AG04449 (cell line): ENCODE measurements at places on chromosomes 4 and X.

DNA sequence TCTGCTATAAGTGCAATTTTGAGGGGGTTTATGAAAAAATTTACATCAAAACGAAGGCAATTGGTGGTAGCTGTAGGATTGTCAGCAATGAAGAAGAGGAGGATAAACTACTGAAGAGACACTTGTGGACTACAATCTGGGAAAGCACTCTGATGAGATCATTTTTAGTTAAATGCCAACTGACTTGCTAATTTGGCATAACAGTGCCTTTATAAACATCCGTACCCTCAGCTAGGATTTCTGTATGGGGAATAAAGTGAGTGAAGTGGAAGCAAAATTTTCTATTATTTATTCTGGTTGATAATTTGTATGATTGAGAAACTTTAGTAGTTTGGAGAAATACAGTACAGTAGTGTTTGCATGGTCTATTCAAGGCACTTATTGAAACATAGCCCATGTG, 11.2 kb upstream of the GNRHR start:
- no peak for DNase-seq

GRCh38 chrX:39907964-39908661, 189.6 kb downstream of the BCOR start:
- peak; percentile 88 for DNase-seq

- DNase-seq = no peak
These were observed 24.3 kb downstream of the ZBTB33 start for GRCh38 chrX:120274958-120275357.

DNA sequence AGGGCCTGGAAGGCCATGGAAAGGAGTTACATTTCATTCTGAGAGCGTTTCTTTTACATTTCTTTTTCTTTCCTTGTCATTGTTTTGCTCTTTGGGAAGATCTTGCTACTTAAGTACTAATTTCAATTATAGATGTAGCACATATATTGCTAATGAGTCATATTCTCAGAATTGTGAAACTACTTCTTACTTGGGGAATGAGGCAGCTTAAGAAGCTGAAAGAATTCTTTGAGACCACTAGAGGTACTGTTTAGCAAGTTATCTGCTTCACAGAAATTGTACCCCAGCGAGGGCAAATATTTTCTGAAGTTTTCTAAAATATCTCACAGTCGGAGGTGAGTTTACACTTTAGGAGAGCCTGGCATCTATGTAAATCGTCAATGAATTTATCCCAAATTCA, 100.6 kb downstream of the AFF2 start:
- DNase-seq = no peak

DNA sequence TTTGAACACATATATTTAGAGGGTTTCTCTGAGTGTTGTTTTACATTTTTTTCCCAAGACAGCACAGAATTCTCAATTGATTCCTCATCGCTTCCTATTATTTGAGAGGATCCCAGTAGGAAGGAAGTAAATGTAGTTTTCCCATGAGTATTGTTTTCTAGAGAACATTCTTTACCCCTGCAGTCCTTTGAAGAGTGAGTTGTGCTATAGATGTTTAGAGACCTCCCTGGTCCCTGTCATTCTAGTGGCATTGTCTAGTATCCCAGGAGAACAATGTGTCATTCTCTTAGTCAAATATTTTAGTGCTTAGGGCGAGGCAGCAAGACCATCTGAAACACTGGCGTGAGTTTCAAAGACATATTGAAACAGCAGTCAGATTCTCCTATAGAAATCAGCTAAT, 32.5 kb downstream of the SORBS2 start:
- DNase-seq = no peak

GRCh38 chr4:40986375-40986774, 228.0 kb downstream of the APBB2 start:
- no peak for DNase-seq

DNA sequence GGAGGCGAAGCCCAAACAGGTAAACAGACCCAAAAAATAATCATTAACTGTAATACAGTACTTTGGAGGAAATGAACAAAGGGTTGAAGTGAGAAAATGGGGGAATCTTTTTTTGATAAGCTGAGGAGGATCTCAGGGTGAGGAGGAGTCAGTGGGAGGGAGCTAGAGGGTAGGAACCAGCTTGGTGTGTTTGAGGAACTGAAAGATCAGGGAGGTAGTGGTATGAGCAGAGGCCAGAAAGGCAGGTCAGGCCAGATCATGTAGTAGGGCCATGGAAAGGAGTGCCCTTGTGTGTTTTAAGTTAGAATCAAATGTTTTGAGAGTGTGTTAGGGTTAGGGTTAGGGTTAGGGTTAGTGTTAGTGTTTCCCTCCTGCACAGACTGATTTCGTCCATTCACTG, 48.8 kb downstream of the PPP2R2C start:
- no peak for DNase-seq

- no peak for DNase-seq
These were observed 75.9 kb downstream of the UCHL1 start for GRCh38 chr4:41332510-41333054.

- DNase-seq = no peak
These were observed 69.2 kb upstream of the PLS3 start for GRCh38 chrX:115491766-115492165.

- DNase-seq = no peak
These were observed 639.1 kb downstream of the GABRG1 start for GRCh38 chr4:45484740-45485139.

- DNase-seq = no peak
These were observed 459.5 kb downstream of the ANKRD50 start for GRCh38 chr4:124253080-124253479.

DNA sequence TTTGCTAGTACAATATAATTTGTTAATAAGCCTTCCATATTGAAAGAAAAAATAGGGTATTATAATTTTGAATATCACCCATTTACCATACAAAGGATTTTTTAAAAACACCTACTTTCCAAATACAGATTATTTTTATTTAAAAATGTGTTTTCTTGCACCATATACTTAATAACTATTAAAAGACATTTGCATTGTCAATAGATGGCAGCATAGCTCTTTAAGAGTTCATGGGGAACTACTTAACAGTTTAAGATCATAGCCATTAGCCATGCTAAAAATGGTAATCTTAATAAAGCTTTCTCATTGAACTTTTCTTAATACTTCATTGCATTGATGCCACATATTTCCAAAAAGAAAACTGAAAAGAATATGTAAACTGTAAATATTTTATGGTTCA, 1995.9 kb downstream of the C4orf33 start:
- DNase-seq = no peak

GRCh38 chrX:55127692-55128091, 38.9 kb downstream of the PAGE2 start:
- no peak for DNase-seq

GRCh38 chrX:127558811-127559210, 493.4 kb downstream of the ACTRT1 start:
- no peak for DNase-seq

DNA sequence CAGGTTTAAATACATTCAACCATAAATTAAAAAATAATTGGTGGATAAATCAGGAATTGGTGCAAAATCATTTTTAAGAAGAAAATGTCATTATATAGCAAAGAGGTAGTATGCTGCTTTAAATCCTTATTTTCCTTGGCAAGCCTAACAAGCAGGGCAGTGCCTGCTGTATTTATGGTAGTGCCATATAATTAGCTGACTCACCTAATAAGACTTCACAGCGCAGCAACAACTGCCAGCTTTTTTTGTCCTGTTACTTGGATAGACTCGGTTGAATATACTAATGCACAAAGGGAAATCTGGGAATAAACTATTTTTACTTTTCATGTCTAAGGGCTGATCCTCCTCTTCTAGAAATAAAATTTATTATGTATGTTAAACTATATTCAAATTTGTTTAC, 99.1 kb downstream of the SNCA start:
- DNase-seq = no peak

GRCh38 chr4:182925298-182925757, 8.1 kb upstream of the DCTD start:
- DNase-seq = no peak

DNA sequence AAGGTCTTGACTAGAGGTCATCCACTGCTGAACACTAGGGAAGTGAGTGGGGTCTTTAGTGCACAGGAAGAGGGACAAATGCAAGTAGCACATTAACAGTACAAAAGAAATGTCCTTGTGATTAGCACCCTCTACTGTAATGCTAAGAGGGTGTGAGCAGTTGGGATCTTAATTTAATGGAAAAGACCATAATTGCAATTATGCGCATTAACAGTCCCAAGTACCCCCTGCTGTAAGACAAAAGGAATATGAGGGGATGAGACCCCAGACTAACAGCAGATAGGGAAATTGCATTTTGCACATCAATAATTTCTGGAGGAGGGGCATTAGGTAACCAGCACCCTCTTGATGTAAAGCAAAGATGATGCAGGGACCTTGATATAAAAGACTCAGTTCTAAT, 285.0 kb downstream of the CHIC1 start:
- no peak for DNase-seq

GRCh38 chr4:109559625-109559982, 442 bp upstream of the MCUB start:
- DNase-seq = no peak

DNA sequence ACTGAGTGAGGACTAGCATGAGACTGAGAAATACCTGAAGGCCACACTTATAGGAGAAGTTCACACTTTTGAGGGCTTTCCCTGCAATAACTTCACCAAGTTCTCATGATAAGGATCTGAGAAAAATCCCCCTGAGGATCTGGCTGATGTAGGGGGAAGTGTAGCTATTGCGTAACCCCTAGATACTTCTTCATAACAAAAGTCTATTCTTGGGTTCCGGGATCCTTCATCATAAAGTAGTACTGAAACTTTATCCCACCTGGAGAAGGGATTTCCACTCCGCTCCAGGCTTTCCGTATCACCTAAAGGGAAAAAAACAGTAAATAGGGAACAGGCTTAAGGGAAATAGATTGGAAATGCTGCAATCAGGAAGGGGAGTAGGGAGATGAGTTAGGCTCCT, 13.3 kb downstream of the USP27X start:
- no peak for DNase-seq

- no peak for DNase-seq
These were observed 694.0 kb downstream of the IL1RAPL1 start for GRCh38 chrX:29281078-29281742.

GRCh38 chr4:86272669-86273068, 87.2 kb downstream of the MAPK10 start:
- DNase-seq = no peak

- no peak for DNase-seq
These were observed 80.5 kb downstream of the FAM53A start for GRCh38 chr4:1603413-1604135.

GRCh38 chr4:74891037-74891436, 41.9 kb upstream of the PARM1 start:
- DNase-seq = no peak

GRCh38 chrX:77398330-77398954, 48.7 kb upstream of the FGF16 start:
- no peak for DNase-seq

- no peak for DNase-seq
These were observed 95.8 kb upstream of the LDB2 start for GRCh38 chr4:16993956-16994840.

DNA sequence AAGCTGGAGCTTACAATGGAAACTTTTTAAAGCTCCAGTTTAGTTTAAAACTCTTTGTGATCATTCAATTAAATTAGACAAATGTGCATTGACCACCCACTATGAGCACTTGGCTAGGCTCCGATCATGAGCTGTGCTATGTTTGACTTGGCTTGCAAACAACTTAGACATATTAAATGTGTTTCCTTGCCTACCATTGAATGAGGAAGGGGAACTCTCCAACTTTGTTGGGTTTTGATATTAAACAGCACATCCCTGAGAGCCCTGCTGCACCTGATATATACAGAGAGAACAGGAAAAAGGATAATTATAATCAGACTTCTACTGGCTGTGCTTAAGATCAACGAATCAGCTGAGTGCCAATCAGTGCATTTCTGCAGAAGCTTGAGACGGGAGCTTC, 71.4 kb upstream of the ADGRL3 start:
- no peak for DNase-seq

GRCh38 chr4:61824454-61824853, 624.3 kb downstream of the ADGRL3 start:
- DNase-seq = no peak

GRCh38 chr4:112381996-112382692, 85.0 kb downstream of the ALPK1 start:
- DNase-seq = no peak

DNA sequence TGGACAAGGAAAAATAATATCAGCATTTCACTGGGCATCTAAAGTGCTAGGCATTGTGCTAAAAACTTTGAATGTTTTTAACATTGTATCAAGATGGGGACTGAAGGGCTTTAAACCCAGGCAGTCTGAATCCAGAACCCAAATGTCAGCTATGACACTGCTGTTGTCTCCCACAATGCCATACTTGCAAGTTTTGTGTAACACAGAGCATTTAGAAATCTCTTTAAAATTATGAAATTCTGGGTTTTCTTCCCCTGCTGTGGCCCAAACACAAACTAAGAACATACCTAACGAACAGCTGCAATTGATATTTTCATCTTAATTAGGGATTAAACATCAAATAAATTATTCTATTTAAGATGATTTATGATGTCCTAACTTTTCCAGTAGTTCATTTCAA, 66.8 kb upstream of the LSM6 start:
- DNase-seq = no peak

DNA sequence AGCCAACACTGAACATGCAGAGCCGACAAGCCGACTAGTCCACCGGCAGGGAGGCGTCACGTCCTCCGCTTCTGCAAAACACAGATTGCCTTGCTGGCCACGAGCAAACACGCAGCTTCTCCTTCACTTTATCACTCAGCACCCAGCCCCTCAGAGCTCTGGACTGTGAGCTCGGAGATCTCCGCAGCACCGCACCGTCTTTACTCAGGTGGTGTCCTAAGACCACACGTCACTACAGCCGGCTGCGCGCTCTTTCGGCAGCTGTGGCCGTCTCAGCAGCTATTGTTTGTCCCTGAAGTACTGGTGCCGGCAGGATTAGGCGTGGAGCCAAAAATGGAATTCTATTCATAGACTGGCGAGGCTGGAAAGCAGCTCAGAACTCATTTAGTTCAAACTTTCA, 72.0 kb downstream of the FAT1 start:
- no peak for DNase-seq

- DNase-seq = no peak
These were observed 3.1 kb downstream of the ZNF827 start for GRCh38 chr4:145935253-145936141.

- DNase-seq = no peak
These were observed 248.2 kb downstream of the PARM1 start for GRCh38 chr4:75180790-75181776.

- no peak for DNase-seq
These were observed 76.7 kb downstream of the ABLIM2 start for GRCh38 chr4:8081621-8082516.

- DNase-seq = no peak
These were observed 4.1 kb downstream of the CBLL2 start for GRCh38 chrX:22276781-22277180.

DNA sequence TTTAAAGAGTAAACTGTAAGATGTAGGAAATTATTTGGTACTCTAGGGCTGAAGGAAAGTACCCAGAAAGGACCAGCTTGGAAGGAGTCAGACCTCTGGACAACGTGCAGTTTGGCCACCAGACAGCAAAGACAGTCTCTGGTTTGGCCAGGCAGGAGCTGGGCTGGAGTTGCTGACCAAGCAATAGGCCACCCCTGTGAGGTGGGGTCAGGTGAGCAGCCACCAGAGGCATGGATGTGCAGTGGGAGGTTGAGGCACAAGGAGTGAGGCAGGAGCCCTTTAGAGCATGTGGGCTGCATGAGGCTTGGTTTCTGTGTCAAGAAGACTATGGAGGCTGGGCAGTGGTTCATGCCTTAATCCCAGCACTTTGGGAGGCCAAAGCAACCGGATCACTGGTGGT, 17.7 kb upstream of the MRFAP1 start:
- DNase-seq = no peak

GRCh38 chrX:40111868-40112267, 14.1 kb upstream of the BCOR start:
- DNase-seq = no peak

GRCh38 chrX:31012509-31013025, 59.3 kb downstream of the FTHL17 start:
- DNase-seq = no peak
